ENCODE measurements at places on chromosomes 7 and 10.
A peak's percentile ranks its signal among the peaks of the same experiment; 100 is the strongest.

- no peaks in the 10 kb centered on the region for H3K36me3 ChIP-seq
- DNase-seq = no peak
- peaks cover 63% of the 10 kb centered on the region for H3K27me3 ChIP-seq
- H3K4me1 ChIP-seq = no peaks in the 10 kb centered on the region
- no peak overlapping the region for H3K27ac ChIP-seq
These were observed 100.9 kb upstream of the FAM171A1 start for GRCh38 chr10:15472008-15472407.

GRCh38 chr10:97940534-97940933 is 89.9 kb downstream of the CRTAC1 start:
- no peaks in the 10 kb centered on the region for H3K4me1 ChIP-seq
- peaks cover 41% of the 10 kb centered on the region for H3K27me3 ChIP-seq
- DNase-seq = no peak
- H3K36me3 ChIP-seq = no peaks in the 10 kb centered on the region
- H3K27ac ChIP-seq = no peak overlapping the region

GRCh38 chr7:138162236-138162635 is 86.0 kb downstream of the AKR1D1 start:
- H3K4me1 ChIP-seq = no peaks in the 10 kb centered on the region
- peaks cover 9% of the 10 kb centered on the region for H3K27me3 ChIP-seq

GRCh38 chr7:46781901-46782439 is 799.9 kb downstream of the TNS3 start:
- H3K4me3 ChIP-seq = no peak overlapping the region
- DNase-seq = no peak
- no peaks in the 10 kb centered on the region for H3K27me3 ChIP-seq
- H3K36me3 ChIP-seq = no peaks in the 10 kb centered on the region

- H3K27ac ChIP-seq = no peak overlapping the region
- H3K4me1 ChIP-seq = no peaks in the 10 kb centered on the region
- H3K27me3 ChIP-seq = no peaks in the 10 kb centered on the region
- no peaks in the 10 kb centered on the region for H3K36me3 ChIP-seq
- DNase-seq = no peak
These were observed 49.4 kb downstream of the GTF2IRD1 start for GRCh38 chr7:74503061-74503460.

DNA sequence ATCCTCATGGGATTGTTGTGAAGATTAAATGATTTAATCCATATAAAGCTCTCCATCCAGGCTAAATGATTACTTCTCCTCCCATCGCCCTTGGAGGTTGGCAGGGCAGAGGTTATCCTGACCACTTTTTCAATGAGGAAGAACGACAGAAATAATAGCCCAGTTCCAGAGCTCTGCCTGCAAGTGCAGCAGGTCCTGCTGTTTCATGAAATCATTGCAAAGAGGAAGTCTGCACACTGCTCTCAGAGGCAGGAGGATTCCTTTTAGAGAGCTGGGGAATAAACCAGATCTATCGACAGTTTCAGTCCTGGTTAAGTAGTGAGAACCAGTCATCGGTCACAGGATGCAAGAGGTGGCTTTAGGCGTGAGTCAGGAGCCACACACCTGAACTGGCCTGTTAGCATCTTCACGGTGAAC is 25.0 kb upstream of the CDH23 start:
- H3K27me3 ChIP-seq = peaks cover 17% of the 10 kb centered on the region
- no peak overlapping the region for H3K4me3 ChIP-seq
- no peak for DNase-seq
- no peaks in the 10 kb centered on the region for H3K4me1 ChIP-seq
- H3K36me3 ChIP-seq = no peaks in the 10 kb centered on the region

DNA sequence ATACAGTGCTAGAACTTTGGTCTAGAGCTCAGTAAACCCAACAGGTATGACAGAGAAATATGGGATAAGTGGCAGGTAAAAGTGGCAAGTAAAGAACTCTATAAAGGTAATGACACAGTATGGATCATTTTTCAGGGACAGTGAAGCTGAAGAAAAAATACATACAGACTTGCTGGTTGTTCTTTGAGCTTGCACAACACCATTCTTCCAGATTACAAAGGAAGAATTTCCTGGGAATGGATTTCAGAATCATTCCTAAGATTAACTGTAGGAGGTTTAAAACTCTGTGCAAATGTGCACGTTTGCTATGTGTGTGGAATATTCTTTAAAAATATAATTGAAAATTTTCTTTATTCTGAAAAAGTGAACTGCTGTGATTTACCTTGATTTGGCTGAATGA is 36.0 kb downstream of the PHF14 start:
- no peaks in the 10 kb centered on the region for H3K27me3 ChIP-seq
- peaks cover 7% of the 10 kb centered on the region for H3K36me3 ChIP-seq
- peaks cover 17% of the 10 kb centered on the region for H3K4me1 ChIP-seq
- DNase-seq = no peak

- peaks cover 44% of the 10 kb centered on the region for H3K27me3 ChIP-seq
- H3K36me3 ChIP-seq = no peaks in the 10 kb centered on the region
- no peak for DNase-seq
- no peak overlapping the region for H3K4me3 ChIP-seq
These were observed 127.9 kb upstream of the NRBF2 start for GRCh38 chr10:63005246-63005645.

DNA sequence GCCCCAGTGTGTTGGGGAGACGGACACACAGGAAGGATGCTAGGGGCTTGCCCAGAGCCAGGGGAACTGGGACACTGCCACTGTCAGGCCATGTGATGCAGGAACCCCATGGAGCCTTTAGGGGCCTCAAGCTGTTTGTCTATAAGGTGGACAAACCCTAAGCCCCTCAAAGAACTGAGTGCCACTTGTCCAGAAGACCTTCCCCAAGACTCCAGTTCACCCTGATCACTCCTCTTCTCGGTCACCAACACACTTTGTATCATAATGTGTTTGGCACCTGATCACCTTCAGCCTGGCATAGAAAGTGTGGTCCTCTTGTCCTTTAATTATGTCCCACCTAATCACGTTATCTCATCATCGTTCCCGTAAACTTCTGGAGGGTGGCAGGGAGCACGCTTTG is 700 bp downstream of the H2BK1 start:
- peaks cover 9% of the 10 kb centered on the region for H3K27me3 ChIP-seq
- H3K4me1 ChIP-seq = peaks cover 27% of the 10 kb centered on the region
- H3K36me3 ChIP-seq = peaks cover 12% of the 10 kb centered on the region
- no peak overlapping the region for H3K27ac ChIP-seq
- DNase-seq = no peak

DNA sequence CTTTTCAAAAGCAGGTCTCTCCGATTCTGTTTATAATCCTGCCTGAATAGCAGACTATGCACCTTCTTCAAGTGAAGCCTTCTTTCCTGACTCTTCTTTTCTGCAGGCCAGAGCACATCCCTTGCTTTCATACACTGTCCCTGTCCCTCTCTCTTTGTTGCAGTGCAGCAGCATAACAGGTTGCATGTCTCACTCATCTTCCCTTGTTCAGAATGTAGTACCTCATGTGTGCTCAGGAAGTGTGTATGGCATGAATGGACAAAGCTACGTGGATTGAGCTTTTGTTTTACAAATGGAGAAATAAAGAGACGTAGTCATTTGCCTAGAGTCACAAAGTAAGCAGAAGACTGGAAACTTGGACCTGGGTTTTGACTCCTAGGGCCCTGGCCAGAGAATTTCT is 68.0 kb downstream of the PTPRZ1 start:
- DNase-seq = no peak
- H3K36me3 ChIP-seq = no peaks in the 10 kb centered on the region
- no peak overlapping the region for H3K4me3 ChIP-seq
- H3K27me3 ChIP-seq = no peaks in the 10 kb centered on the region
- H3K4me1 ChIP-seq = no peaks in the 10 kb centered on the region

DNA sequence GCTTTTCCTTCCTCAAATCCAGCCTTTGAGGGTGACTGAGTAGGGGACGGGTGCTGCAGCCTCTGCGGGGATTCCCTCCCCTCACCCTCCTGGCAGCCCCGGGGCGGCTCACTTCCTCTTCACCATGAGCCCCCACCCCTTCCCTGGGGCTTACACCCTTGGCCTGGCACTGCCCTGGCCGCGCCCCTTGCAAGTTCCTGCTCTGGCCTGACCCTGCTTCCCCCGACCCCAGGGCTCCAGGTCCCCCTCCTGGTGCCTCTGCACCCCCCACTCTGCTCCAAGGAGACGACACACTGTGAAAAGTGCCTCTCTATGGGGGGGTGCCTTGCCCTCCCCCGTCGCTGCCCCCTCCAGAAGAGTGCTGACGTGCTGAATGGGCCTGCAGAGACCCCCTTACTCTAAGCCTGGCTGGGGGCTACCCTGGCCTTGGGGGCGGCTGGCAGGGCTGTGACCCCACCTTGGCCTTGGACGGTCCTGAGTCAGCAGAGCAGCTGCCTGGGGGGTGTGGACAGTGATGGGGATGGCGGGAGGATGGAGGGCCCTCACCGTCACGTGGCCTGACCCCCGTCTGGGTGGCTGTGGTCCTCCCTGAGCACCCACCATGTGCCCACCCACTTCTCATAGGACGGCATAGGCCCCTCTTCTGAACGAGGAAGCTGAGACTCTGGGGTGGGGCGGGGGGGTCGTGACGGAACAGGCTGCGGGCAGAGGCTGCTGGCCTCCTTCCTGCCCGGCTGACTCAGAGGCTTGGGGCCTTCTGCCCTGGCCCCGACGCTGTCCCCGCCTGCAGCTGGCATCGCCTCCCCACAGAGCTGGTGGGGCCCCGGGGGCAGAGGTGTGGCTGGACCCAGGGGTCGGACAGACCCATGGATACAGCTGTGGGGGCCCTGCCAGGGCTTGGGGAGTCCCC is 9.8 kb downstream of the LFNG start:
- H3K27me3 ChIP-seq = no peaks in the 10 kb centered on the region
- H3K4me3 ChIP-seq = peak overlapping the region; percentile 81
- peaks cover 42% of the 10 kb centered on the region for H3K4me1 ChIP-seq
- peak overlapping the region; percentile 94 for H3K27ac ChIP-seq

DNA sequence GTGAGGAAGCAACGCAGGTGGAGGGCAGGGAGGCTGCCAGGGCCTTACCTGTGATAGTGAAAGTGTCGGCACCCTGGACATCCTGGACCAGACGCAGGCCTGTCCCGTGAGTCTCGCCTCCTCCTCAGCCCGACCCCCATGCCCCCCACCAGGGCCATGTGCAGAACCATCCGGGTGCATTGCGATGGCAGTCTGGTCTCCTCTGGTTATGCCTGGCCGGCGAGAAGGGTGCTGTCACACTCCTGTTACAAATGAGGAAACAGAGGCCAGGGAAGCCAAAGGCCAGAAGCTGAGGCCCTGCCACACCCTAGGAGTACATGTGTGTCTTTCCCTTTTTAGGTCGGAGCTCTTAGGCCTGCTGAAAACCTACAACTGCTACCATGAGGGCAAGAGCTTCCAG is 7.2 kb downstream of the DEPP1 start:
- no peak overlapping the region for H3K27ac ChIP-seq
- no peaks in the 10 kb centered on the region for H3K27me3 ChIP-seq
- H3K4me1 ChIP-seq = peaks cover 26% of the 10 kb centered on the region
- H3K36me3 ChIP-seq = peaks cover 3% of the 10 kb centered on the region

GRCh38 chr7:37052705-37053104 is 328.4 kb upstream of the AOAH start:
- no peaks in the 10 kb centered on the region for H3K27me3 ChIP-seq
- H3K4me3 ChIP-seq = no peak overlapping the region
- H3K36me3 ChIP-seq = peaks cover 3% of the 10 kb centered on the region
- no peak overlapping the region for H3K27ac ChIP-seq
